GM23248 (cell line): ENCODE measurements at places on chromosomes 4 and X. TPM values are rescaled to one million over a fixed set of nuclear protein-coding genes. Genes with fewer than 3 reads are reported as not detected.

DNA sequence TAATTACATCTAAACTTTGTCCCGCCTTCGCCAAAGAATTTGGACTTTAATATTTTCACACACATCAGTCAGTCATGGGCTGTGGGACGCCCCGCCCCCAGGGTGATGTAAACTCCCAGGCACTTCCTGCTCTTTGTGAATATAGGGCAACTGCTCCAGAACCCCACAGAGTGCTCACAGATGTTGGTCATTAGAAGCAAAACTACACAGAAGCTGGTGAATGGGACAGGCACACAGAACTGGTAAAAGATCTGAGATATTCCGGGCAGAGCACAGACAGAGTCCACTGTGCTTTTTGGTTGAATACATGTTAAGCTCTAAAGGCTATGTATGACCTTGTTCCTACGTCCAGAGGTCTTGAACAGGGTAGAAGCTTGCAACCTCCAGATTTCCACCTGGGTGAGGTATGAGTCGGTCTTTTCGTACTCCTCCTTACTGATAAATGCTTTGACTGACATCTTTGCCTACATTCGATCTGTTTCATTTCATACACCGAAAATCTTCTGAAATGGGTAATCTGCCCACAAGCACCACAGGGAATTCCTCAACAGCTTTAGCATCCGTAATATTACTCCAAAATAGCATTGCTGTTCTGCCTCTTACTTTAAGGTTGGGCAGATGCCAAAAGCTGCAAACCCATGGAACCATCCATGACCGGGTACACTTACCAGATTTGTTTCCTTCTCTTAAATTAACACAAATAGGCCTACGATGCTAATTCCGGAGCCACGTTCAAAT is 144.6 kb downstream of the AMELX start:
- H3K27me3 ChIP-seq = no peaks in the 10 kb centered on the region
- peak overlapping the region; percentile 39 for H3K4me3 ChIP-seq
- H3K36me3 ChIP-seq = no peaks in the 10 kb centered on the region
- peaks cover 44% of the 10 kb centered on the region for H3K4me1 ChIP-seq
- H3K27ac ChIP-seq = peak overlapping the region; percentile 35; the same call in 1 of the 2 replicates

- H3K27me3 ChIP-seq = no peaks in the 10 kb centered on the region
- H3K4me3 ChIP-seq = no peak overlapping the region
- no peak overlapping the region for H3K27ac ChIP-seq
- H3K4me1 ChIP-seq = peaks cover 11% of the 10 kb centered on the region; the same call in 1 of the 2 replicates
- no peaks in the 10 kb centered on the region for H3K36me3 ChIP-seq
- DNase-seq = no peak
Measured at GRCh38 chrX:134524181-134524580, 64.2 kb downstream of the HPRT1 start.

The PPEF2 gene
- not detected in 2 replicates for polyA plus RNA-seq

The MAGEC2 gene
- polyA plus RNA-seq = 0.15 TPM in 1 of 2 replicates, not detected in the other

The GRPR gene
- polyA plus RNA-seq = 0.13 and 0.32 TPM in 2 replicates
